ENCODE measurements at places on chromosomes 1 and 21.
A peak's percentile ranks its signal among the peaks of the same experiment; 100 is the strongest.

DNA sequence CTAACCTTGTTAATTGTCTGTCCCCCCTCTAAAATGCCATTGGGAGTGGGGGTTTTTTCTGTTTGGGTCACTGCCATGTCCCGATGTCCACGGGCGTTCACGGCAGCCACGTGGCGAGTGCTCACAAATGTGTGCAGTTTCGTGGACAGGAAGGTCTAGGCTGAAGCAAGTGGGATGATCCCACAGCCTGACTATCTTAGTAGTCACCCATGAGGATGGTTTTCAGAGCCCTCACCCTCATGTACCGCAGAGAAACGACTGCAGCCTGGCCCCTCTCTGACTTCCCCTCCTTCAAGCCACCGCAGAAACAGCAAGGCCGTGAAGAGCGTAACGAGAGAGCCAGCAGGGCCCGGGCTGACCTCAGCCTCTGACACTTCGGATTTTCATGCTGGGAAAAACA, 52.3 kb upstream of the COX20 start:
- DNase-seq, result no peak

- no peak for DNase-seq
Observed at GRCh38 chr1:33367485-33368405, 46.8 kb upstream of the A3GALT2 start.

DNA sequence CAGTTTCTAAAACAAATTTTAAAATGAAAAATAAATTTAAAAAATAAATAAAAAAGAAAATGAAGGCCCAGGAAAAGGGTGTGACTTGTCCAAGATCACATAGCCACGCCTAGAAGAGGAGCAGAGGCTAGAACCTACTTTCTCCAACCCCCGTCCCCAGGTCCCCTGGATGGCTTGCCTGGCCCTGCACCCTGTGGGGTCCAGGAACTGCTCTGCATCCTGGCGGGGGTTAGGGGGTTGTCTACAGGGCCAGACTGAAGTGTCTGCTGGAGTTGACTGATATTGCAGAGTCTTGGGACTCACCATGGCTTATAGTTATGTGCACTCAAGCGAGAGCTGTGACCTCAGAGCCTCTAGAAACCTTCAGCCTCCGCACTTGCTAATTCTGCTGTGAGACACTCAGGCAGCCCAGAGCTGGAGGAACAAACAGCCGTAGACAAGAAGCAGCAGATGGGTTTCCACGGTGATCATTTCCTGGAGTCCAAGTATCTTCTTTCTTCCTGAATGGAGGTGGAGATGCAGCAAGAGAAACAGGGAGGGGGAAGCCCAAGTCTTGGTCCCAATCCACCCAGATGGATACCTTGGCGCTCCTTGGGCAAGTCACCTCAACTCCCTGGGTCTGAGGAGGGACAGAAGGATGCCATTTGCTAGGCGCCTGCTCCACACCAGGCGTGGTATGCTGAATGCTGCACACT, 5.2 kb upstream of the EXTL1 start:
- no peak for DNase-seq

GRCh38 chr1:83012950-83013349, 986.0 kb downstream of the TTLL7 start:
- DNase-seq, result no peak

- no peak for DNase-seq
Observed at GRCh38 chr1:64934115-64934877, 32.1 kb downstream of the JAK1 start.

GRCh38 chr1:4172644-4173599, 272.9 kb upstream of the C1orf174 start:
- DNase-seq, result no peak

DNA sequence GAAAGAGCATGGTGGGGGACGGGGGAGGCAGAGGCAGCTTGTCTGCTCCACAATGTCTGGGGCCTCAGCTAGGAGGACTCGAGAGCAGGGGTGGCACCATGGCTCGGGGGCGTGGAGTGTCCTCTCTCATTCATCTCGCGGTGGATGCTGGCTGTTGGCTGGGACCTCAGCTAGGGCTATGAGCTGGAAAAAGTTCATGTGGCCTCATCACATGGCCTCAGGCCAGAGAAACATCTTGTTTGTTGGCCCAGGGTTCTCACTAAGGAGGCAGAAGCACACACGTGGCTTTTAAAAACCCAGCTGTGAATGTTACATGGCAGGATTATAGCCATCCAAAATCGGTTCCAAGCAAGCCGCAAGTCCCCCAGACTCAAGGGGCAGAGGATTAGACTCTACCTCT, 6.2 kb upstream of the CENPS start:
- DNase-seq, result no peak

GRCh38 chr1:48572646-48573258, 100.7 kb upstream of the SPATA6 start:
- DNase-seq, result peak; percentile 77

- no peak for DNase-seq
Observed at GRCh38 chr1:21822349-21822748, 10.3 kb downstream of the LDLRAD2 start.

DNA sequence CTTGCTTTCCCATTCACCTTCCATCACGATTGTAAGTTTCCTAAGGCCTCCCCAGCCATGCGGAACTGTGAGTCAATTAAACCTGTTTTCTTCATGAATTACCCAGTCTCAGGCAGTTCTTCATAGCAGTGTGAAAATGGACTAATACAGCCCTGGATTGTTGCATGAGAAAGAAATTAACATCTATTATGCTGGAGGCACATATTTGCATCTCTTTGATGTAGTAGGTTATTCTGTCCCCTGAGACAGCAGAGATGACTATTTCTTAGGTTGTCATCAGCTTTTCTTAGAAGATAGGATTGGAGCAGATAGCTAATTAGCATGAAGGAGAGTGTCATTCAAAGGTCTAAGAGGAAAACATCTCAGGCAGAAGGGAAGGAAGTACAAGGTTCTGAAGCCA, 166.2 kb downstream of the OMA1 start:
- DNase-seq, result no peak

- DNase-seq, result no peak
Observed at GRCh38 chr21:42352441-42353095, 1.8 kb upstream of the TFF2 start.

DNA sequence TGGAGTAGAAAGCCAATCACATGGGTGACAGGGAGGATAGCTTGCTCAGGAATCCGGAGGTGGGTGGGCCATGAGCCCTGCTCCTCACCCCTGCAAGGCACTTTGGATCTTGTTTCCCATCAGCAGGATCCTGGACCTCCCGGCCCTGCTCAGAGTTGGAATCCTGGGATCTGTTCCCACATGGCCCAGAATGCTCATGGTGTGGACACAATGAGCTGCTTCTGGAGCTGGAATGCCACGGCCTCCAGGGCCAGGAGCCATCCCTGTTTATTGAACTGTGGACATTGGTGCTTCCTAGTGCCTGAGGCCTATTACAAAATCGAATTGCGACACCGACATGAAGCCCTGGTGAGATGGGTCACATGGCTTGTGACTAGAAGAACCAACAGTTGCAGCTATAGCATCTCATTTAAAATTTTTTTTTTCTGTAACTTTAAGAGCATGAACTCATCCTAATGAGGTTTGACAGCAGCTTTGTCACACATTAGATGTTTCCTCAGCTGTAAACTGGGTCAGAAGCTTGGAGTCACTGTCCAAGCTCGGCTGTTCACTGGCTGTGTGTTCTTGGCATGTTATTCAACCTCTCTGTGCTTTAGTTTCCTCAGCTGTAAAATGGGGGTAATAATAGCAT, 40.4 kb upstream of the GOLT1A start:
- DNase-seq, result no peak

DNA sequence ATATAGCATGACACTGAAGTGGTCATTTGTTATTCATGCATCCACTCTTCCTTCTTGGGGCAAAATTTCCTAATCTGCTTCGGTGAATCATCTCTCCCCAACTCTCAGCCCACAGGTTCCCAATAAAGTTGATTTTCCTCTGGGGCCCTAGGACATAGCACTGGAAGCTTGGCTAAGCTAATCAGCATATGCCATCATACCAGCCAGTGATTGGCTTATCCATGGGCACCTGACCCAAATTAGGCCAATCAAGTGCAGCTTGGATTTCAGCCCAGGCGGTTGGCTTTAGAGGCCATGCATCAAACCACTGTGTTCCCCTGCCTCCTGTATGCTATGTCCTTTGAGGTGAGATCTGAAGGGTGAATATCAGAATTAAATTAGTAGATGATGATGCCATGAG, 58.9 kb downstream of the C1orf94 start:
- DNase-seq, result no peak

DNA sequence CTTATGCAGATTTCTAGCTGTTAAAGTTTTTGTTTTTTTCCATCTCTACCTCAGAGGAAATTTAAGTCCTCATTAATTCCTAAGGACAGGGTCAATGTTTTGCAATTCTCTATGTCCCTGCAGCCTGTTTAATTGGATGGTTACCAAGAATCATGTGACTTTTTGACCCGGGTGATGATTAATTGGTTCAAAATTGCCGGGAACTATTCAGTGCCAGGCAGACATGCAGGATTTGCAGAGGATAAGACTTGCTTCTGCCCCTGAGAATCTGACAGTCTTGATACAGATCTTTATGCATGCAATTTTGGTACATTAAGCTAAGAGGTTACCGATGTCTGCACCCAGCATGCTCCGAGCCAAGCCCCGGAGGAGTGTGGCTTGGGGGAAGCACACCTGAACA, 87.9 kb downstream of the PLPP3 start:
- DNase-seq, result no peak

DNA sequence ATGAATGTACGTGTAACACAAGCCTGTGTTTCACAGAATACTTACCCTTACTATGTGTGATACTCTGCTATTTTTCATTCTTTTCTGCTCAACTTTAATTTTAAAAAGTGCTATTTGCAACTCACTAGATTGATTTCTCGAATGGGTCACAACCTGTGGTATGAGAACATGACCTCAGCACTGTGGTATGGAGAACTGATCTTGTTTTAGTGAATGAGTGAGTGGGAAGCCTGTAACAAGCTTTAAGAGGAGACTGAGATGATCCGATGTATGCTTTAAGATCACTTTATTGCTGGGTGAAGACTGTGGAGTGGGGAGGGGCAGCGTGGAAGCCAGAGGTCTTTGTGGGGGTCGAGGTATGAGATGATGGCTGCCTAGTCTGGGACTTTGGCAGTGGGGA, 21.6 kb downstream of the MECR start:
- no peak for DNase-seq

GRCh38 chr1:224212618-224213061, 29.6 kb downstream of the DEGS1 start:
- DNase-seq, result no peak

GRCh38 chr1:10575616-10576015, 100.9 kb downstream of the PEX14 start:
- no peak for DNase-seq

GRCh38 chr1:21541329-21541728, 32.1 kb downstream of the ALPL start:
- DNase-seq, result no peak

- no peak for DNase-seq
Observed at GRCh38 chr1:154697710-154698109, 89.7 kb upstream of the ADAR start.

GRCh38 chr1:109218516-109218915, 4.8 kb downstream of the SARS1 start:
- DNase-seq, result no peak

DNA sequence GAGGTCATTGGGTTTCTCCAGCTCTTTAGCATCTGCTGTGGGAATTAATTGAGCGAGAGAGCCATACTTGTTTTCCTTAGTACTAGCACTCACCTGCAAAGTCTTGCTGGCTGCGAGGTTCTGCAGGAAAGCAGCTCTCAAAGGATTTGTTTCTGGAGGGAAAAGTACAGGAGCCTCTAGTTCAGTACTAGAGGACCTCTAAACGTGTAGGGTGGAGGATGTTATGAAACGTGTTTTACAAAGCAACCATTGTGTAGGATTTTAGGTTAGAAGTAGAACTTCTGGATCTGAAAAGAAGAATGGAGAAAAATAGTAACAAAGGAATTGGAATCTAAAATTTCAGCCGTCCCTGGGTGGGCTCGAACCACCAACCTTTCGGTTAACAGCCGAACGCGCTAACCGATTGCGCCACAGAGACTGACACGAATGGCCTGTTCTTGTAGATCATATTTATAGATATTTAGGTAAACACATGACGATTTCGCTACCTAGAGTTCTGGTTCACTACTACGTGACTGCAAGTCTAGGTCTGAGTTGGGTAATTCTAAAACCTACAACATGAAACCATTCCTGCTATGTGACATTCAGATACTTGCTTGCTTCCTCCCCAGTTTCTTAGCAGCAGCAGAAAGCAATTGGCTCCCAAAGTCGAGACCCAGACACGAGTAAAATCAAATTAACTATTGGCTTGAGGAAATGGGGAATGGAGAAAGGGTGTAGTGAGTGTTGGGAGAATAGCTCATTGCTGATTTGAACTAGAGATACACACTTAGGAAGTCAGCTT, 60.2 kb upstream of the CFAP126 start:
- DNase-seq, result no peak

DNA sequence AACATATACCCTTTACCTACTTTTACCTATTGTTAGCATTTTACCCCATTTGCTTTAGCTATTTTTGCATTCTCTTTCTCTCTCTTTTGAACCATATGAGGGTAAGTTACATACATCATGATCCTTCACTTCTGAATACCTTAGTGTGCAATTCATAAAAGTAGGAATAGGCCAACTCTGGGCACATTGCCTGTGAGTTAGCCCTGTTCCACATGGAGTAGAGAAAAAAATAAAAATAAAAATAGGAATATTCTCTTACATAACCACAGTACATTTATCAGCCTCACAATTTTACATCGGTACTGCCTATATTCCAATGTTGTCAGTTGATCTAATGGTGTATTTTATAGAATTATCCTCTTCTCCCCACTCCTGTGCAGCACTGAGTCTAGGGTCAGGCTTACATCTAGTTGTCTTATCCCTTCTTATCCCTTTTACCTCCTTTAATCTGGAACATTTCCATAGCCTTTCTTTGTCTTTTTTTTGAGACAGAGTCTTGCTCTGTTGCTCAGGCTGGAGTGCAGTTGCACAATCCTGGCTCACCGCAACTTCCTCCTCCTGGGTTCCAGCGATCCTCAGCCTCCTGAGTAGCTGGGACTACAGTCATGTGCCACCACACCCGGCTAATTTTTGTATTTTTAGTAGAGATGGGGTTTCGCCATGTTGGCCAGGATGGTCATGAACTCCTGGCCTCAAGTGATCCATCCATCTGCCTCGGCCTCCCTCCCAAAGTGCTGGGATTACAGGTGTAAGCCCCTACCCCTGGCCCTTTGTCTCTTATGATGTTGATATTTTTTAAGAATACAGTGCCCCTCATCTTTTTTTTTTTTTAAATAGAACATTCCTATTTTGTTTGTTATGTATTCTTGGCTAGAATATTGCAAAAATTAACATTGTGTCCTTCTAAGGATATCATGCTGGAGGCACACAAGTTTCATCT, 11.1 kb upstream of the SLC30A1 start:
- DNase-seq, result no peak

DNA sequence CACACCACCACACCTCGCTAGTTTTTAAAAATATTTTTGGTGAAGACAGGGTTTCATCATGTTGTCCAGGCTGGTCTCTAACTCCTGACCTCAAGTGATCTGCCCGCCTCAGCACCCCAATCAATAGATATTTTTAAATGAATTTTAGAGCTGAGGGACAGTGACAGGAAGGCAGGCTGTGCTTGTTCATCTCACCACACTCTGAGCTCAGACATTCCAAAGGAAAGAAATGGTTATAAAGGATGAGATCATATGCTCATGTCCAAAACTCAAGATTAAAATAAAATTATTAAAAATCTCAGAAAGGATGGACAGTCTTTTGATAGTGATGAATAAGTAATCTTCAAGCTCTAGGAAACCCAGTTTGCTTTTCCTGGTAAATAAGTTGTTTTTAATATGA, 40.9 kb downstream of the L1TD1 start:
- DNase-seq, result no peak

- no peak for DNase-seq
Observed at GRCh38 chr1:62103846-62104245, 90.8 kb upstream of the L1TD1 start.

GRCh38 chr1:156882543-156882942, 11.0 kb upstream of the PEAR1 start:
- DNase-seq, result no peak
